ENCODE measurements at places on chromosomes 5 and 9.
A peak's percentile ranks its signal among the peaks of the same experiment; 100 is the strongest.

GRCh38 chr5:137250421-137250820, 248.7 kb downstream of the SPOCK1 start:
- no peak overlapping the region for H3K27ac ChIP-seq
- H3K36me3 ChIP-seq, result no peaks in the 10 kb centered on the region
- H3K4me3 ChIP-seq, result no peak overlapping the region
- no peak for DNase-seq
- no peaks in the 10 kb centered on the region for H3K4me1 ChIP-seq

DNA sequence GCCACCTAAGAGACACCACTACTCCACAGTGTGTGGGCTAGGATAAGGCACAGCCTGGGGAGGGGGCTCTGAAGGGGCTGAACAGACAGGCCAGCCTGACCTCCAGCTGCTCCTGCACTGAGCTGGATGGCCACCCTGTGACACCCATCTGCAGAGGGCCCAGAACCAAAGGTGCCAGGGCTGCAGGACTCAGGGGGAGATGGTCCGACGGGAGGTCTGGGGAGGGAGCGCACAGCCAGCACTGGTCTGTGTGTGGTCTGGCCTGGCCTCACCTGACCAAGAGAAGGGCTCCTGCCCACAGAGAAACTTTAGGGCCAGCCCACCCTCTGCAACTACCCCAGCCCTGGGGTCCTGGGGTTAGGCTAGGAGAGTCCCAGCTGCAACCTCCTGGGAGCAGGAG, 789 bp downstream of the LTC4S start:
- peaks cover 29% of the 10 kb centered on the region for H3K4me1 ChIP-seq
- no peak for DNase-seq
- H3K4me3 ChIP-seq, result peak overlapping the region; percentile 64
- H3K36me3 ChIP-seq, result peaks cover 19% of the 10 kb centered on the region
- H3K27me3 ChIP-seq, result no peaks in the 10 kb centered on the region
- peak overlapping the region; percentile 12 for H3K27ac ChIP-seq

DNA sequence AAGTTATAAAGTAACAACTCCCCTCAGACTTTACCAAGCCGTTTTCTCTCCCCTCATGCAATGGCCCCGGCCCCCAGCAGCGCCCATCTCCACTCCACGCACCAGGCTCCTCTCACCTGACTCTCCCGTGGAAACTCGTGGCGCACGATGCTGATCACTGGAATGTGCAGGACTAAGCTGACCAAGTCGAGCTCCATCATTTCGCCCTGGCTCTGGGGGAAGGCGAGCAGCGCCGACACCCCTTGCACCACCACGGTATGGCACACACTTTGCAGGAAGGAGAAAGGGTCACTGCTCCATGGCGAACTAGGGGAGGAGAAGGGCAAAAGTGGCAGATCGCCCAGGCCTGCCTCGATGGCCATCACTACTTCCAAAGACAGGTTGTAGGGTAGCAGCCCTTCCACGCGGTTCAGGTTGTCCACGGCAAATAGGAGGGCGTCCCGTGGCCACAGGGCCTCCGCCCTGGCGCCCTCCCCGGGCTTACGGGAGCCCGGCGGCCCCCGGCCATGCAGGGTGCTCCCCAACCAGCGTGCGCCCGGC, 1.2 kb downstream of the GRIN3A start:
- H3K36me3 ChIP-seq, result no peaks in the 10 kb centered on the region
- H3K27ac ChIP-seq, result no peak overlapping the region
- H3K27me3 ChIP-seq, result peaks cover 47% of the 10 kb centered on the region
- no peak for DNase-seq

- H3K4me1 ChIP-seq, result peaks cover 5% of the 10 kb centered on the region
- DNase-seq, result no peak
- peaks cover 18% of the 10 kb centered on the region for H3K27me3 ChIP-seq
- H3K4me3 ChIP-seq, result no peak overlapping the region
- no peak overlapping the region for H3K27ac ChIP-seq
Measured at GRCh38 chr5:151682751-151683331, 3.9 kb downstream of the SPARC start.

DNA sequence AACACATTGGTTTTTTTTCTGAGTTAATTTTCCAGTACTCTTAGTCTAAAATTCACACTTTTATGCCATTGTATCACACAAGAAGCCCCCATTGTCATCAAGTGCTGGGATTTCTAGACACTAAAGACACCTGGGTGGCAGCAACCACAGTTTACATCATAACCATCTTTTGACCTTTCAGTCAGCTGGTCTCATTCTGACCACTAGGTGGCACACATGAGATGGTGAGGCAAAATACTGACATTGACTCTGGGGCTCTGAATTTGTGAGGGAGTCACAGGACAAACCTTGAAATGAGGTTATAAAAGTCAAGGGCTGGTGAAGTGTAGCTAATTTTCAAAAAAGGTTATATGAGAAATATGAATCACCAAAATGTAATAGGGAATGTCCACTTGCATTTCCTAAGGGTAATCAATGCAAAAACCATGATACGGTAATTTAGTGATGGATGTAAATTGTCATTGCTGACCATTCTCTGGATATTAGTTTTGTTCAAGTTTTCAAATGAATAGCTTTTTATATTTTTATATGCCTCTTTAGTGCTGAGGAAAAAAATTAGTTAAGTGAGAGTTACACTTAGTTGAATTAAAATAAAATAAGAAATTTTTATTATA, 229.4 kb downstream of the DMAC1 start:
- no peaks in the 10 kb centered on the region for H3K36me3 ChIP-seq
- no peak overlapping the region for H3K4me3 ChIP-seq
- no peaks in the 10 kb centered on the region for H3K4me1 ChIP-seq
- peaks cover 6% of the 10 kb centered on the region for H3K27me3 ChIP-seq
- no peak overlapping the region for H3K27ac ChIP-seq

- no peak overlapping the region for H3K27ac ChIP-seq
- no peaks in the 10 kb centered on the region for H3K4me1 ChIP-seq
- H3K4me3 ChIP-seq, result no peak overlapping the region
- H3K27me3 ChIP-seq, result no peaks in the 10 kb centered on the region
Measured at GRCh38 chr9:13033959-13034693, 245.4 kb downstream of the MPDZ start.

DNA sequence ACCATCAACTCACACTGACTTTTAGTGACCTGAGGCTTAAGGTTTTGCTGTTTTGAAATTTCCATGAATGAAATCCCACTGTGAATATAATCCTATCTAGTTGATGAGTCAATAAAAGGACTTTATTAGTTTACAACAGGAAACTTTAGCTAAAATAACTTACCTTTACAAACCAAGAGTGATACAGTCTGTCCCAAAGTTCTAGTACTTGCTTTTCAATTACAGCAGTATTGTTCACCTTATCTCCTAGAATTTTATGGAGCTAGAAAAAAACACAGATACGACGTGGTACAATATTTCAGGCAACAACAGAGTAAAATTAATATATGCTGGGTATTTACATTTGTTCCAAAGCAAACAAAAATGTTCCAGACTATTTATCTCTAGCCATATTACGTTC, 46.9 kb upstream of the CTNNAL1 start:
- peaks cover 75% of the 10 kb centered on the region for H3K36me3 ChIP-seq
- no peak for DNase-seq
- no peaks in the 10 kb centered on the region for H3K27me3 ChIP-seq
- no peak overlapping the region for H3K4me3 ChIP-seq

- no peak for DNase-seq
- H3K4me3 ChIP-seq, result peak overlapping the region; percentile 19
- no peaks in the 10 kb centered on the region for H3K36me3 ChIP-seq
- peaks cover 14% of the 10 kb centered on the region for H3K27me3 ChIP-seq
Measured at GRCh38 chr5:95861221-95861863, 38.8 kb upstream of the GLRX start.

GRCh38 chr5:10572451-10572850, 8.6 kb downstream of the ANKRD33B start:
- peaks cover 57% of the 10 kb centered on the region for H3K4me1 ChIP-seq
- DNase-seq, result no peak

- no peaks in the 10 kb centered on the region for H3K27me3 ChIP-seq
- no peaks in the 10 kb centered on the region for H3K4me1 ChIP-seq
- DNase-seq, result no peak
- H3K4me3 ChIP-seq, result no peak overlapping the region
Measured at GRCh38 chr5:15790446-15791018, 290.6 kb downstream of the FBXL7 start.

DNA sequence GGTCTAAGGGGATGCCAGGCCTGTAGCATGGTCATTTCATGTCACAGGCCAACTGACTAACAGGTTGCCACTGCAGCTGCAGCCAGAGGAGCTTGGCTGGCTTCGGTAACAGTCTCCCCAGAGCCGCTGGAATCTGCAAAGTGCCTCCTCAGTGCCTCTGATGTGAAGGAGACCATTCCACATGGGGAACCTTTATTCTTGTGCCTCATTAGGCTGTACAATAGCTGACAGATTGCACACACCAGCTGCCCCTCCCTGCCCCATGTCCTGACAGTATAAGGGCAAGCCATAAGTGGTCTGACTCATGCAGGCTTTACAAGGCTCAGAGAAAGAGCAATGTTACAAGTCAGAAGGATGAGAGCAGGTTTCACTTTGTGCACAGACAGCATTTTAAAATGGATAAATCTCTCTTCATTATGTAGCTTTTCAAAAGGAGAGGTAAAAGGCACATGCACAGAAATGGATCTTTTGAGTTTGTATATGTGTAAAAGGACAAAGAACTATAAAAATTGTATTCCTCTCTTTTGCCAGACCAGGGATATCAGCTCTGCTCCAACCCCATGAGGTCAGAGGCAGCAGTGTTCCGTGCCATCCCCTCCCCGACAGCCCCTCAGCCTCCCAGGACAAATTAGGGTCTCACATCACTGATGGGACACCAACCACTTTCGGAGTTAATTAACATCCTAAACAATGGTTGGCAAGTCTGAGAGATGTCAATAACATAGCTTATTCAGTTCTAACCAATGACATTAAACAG, 467.8 kb downstream of the TMEM232 start:
- DNase-seq, result no peak
- no peak overlapping the region for H3K4me3 ChIP-seq
- no peak overlapping the region for H3K27ac ChIP-seq
- no peaks in the 10 kb centered on the region for H3K4me1 ChIP-seq
- no peaks in the 10 kb centered on the region for H3K36me3 ChIP-seq

GRCh38 chr5:170639221-170639925, 135.6 kb downstream of the KCNIP1 start:
- H3K4me3 ChIP-seq, result no peak overlapping the region
- no peaks in the 10 kb centered on the region for H3K36me3 ChIP-seq

GRCh38 chr9:131682261-131682660, 57.6 kb downstream of the RAPGEF1 start:
- H3K27ac ChIP-seq, result peak overlapping the region; percentile 60
- peaks cover 26% of the 10 kb centered on the region for H3K36me3 ChIP-seq
- no peaks in the 10 kb centered on the region for H3K27me3 ChIP-seq
- peaks cover 97% of the 10 kb centered on the region for H3K4me1 ChIP-seq
- DNase-seq, result no peak

GRCh38 chr9:80678906-80679305, 1010.4 kb downstream of the TLE1 start:
- H3K27ac ChIP-seq, result no peak overlapping the region
- H3K4me3 ChIP-seq, result no peak overlapping the region
- no peak for DNase-seq

- no peak overlapping the region for H3K27ac ChIP-seq
- no peak for DNase-seq
- H3K4me3 ChIP-seq, result no peak overlapping the region
- H3K27me3 ChIP-seq, result peaks cover 6% of the 10 kb centered on the region
- no peaks in the 10 kb centered on the region for H3K4me1 ChIP-seq
Measured at GRCh38 chr9:98913705-98914104, 30.0 kb upstream of the COL15A1 start.

GRCh38 chr9:78874061-78874460, 577.1 kb downstream of the PSAT1 start:
- no peak overlapping the region for H3K4me3 ChIP-seq
- H3K27ac ChIP-seq, result no peak overlapping the region
- H3K36me3 ChIP-seq, result no peaks in the 10 kb centered on the region
- H3K27me3 ChIP-seq, result peaks cover 3% of the 10 kb centered on the region

- no peak for DNase-seq
- no peaks in the 10 kb centered on the region for H3K27me3 ChIP-seq
- no peaks in the 10 kb centered on the region for H3K36me3 ChIP-seq
- no peaks in the 10 kb centered on the region for H3K4me1 ChIP-seq
Measured at GRCh38 chr5:92002721-92003274, 619.7 kb upstream of the ARRDC3 start.

DNA sequence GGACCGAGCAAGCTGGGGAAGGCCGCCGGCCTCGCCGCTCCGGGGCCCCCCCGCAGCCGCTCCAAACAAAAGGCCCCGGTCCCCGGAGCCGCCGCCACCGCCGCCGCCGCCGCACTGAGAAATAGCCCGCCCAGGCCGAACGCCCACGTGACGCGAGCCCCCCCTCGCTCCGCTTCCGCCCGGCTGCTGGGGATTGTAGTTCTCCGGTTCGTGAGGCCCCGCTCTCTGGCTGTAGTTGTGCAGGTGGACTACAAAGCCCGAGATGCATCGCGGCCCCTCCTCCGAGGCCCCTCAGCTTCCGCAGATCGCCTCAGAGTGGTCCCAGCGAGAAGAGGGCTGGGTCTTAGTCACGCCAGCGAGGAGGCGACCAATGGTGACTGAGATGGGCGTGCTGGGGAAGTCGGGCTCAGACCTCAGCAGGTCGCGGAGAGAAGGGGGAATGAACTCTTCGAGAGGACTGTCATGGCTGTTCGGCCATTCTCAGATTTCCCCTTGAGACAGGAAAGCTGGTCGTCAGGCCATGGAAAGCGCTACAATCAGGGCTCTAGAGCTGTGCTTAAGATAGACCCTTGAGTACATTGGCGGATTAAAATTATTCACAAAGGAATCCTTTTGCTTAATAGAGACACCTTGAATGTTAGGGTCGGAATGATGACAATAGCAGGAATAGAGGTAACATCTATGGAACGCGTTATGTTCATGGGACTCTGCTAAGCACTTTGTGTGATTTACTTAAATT, 489 bp upstream of the PANK3 start:
- peaks cover 48% of the 10 kb centered on the region for H3K4me1 ChIP-seq
- H3K4me3 ChIP-seq, result peak overlapping the region; percentile 84
- H3K27ac ChIP-seq, result peak overlapping the region; percentile 95
- H3K27me3 ChIP-seq, result no peaks in the 10 kb centered on the region

DNA sequence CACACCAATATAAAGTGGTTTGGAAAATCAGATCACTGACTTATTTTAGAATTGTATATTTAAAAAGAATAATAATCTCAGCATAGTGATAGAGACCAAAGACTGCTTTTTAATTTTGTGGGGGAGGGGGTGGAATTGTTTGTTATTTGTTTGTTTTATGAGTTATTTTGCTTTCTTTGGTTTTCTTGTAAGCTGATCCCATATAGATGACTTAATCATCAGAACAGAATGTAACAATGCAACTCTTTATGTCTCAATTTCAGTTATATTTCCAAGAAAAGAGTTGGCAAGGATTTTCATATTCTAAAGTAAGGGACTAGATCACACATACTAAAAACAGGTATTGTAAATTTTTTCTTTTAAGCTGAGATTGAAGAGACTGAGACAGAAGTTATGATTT, 984.9 kb downstream of the TLE4 start:
- DNase-seq, result no peak
- no peak overlapping the region for H3K4me3 ChIP-seq

- peaks cover 6% of the 10 kb centered on the region for H3K4me1 ChIP-seq
- no peaks in the 10 kb centered on the region for H3K27me3 ChIP-seq
- H3K36me3 ChIP-seq, result no peaks in the 10 kb centered on the region
- H3K4me3 ChIP-seq, result no peak overlapping the region
- DNase-seq, result no peak
Measured at GRCh38 chr9:127316586-127317323, 52.2 kb downstream of the GARNL3 start.

Measured in activated B cell treated with CpG ODN at 0.5 μM for 24 hours (primary cell).